T follicular helper cell (primary cell): ENCODE measurements at places on chromosomes 16 and 17.
A peak's percentile ranks its signal among the peaks of the same experiment; 100 is the strongest.

- no peak for DNase-seq
These were observed 5.5 kb upstream of the MNT start for GRCh38 chr17:2406271-2406902.

DNA sequence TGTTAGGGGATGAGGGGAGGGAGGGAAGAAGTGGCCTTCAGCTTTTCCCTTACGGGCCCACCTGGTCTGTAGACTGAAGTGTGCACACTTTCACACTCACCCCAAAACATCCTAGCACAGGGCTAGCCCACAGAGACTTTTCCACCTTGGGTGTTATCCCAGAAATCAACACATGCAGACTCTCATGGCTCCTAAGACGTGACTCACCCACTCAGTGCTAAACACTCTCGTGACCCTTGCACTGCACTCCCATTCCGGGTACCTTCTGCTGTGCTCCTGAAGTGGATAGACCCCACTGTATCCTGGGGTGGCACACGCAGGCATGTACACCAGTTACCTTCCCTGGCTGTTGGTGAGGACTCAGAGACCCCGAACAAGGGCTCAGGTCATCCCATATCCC, 23.0 kb upstream of the ABCC3 start:
- DNase-seq: no peak

DNA sequence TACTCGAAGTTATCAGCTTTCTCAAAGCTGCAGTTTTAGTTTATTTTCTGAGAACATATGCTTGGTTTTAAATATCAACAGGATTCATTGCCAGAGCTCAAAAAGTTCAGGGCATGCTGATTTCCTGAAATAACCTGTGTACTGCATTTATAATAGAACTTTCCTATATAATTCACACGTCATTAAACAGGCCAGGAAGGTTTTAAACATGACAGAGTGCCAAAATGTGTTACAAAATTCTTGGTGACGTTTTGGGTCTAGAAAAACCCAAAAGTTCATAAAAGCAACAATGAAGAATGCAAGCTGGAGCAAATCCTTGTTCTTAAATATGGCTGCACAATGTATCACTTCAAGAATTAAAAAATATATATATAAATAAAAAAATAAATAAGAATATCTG, 1139.1 kb downstream of the CDH11 start:
- DNase-seq: no peak

DNA sequence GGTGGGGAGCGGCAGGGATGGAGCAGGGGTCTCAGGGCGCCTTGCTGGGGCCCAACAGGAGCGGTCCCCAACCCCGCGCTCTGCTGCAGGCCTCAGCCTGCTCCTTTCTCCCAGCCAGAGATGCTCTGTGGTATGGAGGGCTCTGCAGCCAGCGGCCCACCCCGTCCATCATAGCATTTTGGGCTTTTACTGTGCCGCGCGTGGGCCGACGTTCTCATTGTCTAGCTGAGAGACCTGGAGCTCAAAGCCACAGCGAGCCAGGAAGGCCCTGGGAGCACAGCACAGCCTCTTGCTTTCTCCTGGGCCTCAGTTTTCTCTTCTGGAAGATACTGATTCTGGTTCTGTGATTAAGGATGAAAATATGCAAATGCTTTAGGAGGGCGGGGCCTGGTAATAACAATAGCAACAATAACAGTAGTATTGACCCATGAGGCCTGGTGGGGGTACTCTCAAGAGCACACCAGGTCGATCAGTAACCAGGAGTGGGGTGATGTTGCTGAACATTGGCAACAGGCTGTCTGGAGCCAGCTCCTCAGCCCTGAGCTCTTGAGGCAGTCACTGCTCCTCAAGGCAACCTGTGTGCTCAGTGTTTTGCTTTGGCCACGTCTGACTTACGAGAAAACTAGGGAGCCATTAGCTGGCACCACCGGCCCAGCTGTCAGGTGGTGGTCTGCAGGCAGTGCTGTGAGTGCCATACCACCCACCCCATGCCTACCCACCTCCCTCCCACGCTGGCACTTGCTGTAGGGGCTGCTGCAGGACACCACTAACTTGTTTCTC, 1.1 kb upstream of the RASD1 start:
- DNase-seq: no peak

GRCh38 chr16:85326113-85326793, 214.0 kb upstream of the CIBAR2 start:
- no peak for DNase-seq

DNA sequence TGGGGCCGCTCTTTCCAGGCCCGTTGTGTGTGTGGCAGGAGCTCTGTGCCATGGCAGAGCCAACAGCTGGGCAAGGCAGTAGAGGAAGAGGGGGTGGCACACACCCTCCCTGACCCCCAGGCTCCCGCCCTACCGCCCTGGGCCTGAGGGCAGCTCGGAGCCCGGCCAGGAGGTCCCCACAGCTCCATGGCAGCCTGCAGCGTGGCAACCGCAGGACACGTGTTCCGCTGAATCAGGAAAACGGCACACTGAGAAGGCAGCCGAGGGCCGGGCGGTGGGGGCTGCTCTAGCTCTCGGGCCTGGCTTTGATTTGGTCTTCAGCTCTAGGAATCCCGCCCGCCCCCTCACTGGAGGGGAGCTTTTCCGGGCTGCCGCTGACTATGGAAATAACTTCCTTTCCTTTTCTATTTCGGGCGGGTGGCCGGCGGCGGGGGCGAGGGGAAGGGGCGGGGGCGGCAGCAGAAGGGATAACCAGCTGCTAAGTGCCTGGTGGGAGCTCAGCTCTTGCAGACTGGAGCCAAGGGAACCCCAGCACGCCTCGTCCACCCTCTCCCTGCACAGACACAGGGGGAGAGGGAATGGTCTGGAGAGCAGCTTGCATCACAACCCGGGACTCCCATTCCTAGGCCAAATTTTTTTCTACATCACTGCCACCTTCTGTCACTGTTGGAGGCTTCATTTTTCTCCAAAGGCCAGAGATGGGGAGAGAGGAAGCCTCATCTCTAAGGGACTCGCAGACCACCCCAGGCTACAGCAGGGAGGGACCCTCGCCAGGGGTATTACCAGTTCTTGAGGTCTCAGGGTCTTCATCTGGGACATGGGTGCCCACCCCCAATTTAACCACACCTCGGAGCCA, 24.8 kb upstream of the MRPS23 start:
- no peak for DNase-seq

DNA sequence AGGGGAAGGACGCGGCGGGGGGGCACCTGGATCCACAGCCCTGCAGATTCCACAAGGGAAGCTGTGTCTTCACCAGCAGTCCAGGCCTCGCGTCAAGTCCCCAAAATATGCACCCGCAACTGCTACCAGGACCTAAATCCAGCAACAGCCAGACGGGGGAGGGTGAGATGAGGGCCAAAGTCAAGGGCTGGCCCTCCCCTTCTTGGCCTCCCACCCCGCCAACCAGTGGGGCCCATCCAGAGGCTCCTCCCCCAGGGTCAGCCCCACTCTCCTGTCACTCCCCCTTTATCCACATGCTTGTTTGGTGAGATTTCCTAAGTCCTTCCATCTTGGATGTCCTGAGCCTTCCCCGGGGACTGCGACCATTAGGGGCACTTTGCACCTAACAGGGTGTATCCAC, 138.7 kb downstream of the ENGASE start:
- DNase-seq: no peak

GRCh38 chr16:55000595-55000994, 69.9 kb downstream of the IRX5 start:
- no peak for DNase-seq

DNA sequence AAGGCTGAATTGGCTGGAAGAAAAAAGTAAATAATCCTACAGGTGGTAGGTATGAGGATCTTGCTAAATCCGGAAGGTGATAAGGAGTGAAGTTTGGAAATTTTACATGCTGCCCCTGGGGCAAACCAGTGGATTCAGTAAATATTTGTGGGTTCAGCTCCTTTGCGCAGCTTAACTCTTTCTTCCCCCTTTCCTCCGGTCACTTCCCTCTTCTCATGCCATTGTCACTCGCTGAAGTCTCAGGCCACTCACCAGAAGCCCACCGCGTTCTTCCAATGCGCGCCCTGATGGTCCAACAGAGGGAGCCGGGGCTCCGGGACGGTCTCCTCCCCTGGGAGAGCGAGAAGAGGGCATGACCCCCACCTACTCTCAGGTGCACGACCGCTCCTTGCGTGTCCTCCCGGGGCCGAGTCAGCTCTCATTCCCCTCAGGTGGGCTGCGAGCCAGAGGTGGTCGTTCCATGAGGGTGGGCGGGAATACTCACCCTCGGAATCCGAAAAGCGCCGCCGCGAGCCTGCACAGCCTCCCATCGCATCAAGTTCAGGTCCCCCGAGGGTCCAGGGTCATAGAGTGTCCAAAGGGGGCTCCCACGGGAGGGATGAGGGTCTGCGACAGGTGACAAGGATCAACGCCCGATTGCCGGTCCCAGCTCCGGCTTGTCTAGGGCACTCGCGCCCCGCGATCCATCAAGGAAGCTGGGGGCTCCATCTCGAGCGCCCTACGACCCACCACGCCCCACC, 474 bp downstream of the CLN3 start:
- no peak for DNase-seq

GRCh38 chr17:15952916-15953790, 8.2 kb downstream of the ADORA2B start:
- no peak for DNase-seq

- peak; percentile 76 for DNase-seq
These were observed 664 bp downstream of the HBQ1 start for GRCh38 chr16:180681-181564.

DNA sequence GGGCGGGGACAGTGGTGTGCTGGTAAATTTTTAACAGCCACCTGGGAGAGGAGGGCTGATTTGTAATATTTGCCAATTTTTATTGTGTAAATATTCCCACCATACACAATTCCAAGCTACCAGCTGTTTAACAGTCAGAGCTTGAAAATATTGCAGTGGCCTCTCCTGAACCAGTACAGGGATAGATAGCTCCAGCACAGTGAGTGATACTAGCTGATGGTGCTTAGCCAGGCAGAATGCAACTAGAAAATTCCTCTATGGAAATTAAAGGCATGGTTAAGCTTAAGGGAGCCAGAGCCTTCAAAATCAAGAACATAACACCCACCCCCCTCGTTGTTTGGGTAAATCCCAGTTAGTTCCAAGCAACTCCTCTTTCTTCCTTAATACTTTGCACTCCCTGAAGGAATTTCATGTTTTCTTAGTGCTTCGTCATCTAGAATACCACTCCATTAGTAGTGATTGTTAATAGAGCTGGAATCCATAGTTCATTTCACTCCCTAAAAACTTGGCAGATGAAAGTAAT, 96.6 kb downstream of the CYB561 start:
- no peak for DNase-seq

DNA sequence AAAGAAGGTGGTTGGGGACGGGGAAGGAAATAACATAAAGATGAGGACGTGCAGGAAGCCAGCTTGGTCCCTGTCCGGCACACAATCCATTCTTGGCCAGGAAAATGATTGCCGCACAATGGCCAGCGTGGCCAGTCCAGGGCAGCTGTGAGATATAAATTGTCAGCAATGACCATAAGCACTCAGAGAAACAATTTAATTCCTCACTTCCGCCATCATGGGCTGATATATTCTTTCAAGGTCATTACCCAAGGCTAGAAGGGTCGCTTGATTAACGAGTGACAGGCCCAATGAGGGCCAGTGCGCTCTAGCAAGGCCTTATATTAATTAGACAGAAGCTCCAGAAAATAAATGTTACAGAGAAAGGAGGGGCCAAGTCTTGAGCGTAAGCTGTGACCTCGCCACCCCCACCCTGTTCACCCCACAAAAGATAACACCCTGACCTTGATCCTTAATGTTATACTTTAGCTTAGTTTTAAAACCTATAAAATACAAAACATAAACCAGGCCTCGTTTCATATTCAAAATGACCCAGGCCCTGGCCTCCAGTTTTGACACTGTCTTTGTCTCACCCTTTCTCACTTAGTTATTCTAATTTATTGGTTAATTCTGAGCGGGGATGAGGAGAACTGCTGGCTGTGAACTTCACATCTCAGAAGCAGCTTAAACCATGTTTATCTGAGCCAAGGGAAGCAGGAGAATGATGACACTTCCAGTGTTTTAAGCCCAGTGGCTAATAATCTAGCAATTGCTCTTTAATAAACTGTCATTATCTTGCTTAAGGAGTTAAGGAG, 478.3 kb upstream of the ZFHX3 start:
- no peak for DNase-seq

- no peak for DNase-seq
These were observed 42.2 kb upstream of the TNRC6C start for GRCh38 chr17:77916264-77916663.

DNA sequence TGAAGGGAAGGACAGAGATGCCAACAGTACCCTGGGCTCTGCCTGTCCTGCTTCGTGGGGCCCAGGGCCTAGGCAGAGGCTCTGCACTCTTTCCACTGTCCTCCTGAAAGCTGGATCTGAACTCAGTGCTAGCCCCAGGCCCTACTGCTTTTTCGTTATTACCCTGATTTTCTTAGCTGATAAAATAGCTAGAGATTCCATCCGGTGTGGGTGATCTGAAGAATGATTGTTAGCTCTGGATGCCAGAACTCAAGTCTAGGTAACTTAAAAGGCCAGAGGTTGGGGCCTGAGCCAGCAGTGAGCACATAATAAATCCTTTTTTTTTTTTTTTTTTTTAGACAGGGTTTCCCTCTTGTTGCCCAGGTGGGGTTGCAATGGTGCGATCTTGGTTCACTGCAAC, 1.8 kb upstream of the MYBBP1A start:
- no peak for DNase-seq

GRCh38 chr17:65545705-65546523, 15.5 kb downstream of the AXIN2 start:
- DNase-seq: no peak

GRCh38 chr17:6870841-6871240, 39.3 kb upstream of the TEKT1 start:
- DNase-seq: no peak

GRCh38 chr17:27438348-27438998, 17.8 kb upstream of the KSR1 start:
- no peak for DNase-seq

- no peak for DNase-seq
These were observed 15.2 kb downstream of the PIEZO1 start for GRCh38 chr16:88769617-88770460.

DNA sequence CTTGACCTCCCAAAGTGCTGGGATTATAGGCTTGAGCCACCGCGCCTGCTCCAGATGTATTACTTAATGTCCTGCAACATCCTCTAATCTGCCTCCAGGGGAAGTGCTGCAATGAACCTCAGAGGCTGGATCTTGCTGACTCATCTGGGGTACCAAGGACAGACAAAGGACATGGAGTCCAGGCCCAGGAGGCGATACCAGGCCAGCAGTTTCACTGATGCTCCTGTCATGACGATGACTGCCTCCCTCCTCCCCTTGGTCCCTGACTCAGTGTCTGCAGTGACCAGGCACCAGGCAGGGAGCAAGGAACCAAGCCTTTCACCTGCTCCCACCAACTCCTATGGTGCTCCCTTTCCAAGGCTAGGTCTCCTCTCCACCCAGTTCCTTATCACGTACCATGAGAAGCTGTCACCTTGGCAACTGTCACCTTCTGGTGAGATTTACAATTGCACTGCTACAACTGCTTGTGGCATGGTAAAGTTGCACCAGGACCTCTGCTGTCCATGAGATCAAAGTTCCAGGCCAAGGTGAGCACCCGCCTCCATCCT, 21.6 kb upstream of the PHOSPHO1 start:
- no peak for DNase-seq

DNA sequence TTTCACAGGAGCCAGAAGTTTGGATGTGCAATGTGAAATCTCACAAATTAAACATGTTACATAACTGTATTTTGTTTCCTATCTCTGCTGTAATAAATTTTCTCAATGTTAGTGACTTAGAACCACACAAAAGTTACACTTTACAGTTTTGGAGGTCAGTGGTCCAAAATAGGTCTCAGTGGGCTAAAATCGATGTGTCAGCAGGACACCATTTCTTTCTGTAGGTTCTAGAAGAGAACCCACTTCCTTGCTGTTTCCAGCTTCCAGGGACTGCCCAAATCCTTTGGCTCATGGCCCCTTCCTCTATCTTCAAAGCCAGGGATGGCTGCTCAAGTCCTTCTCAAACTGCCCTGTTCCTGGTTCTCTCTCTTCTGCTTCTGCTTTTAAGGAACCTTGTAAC, 252.7 kb downstream of the WWOX start:
- DNase-seq: no peak
